ENCODE measurements at places on chromosomes 7 and 10.

DNA sequence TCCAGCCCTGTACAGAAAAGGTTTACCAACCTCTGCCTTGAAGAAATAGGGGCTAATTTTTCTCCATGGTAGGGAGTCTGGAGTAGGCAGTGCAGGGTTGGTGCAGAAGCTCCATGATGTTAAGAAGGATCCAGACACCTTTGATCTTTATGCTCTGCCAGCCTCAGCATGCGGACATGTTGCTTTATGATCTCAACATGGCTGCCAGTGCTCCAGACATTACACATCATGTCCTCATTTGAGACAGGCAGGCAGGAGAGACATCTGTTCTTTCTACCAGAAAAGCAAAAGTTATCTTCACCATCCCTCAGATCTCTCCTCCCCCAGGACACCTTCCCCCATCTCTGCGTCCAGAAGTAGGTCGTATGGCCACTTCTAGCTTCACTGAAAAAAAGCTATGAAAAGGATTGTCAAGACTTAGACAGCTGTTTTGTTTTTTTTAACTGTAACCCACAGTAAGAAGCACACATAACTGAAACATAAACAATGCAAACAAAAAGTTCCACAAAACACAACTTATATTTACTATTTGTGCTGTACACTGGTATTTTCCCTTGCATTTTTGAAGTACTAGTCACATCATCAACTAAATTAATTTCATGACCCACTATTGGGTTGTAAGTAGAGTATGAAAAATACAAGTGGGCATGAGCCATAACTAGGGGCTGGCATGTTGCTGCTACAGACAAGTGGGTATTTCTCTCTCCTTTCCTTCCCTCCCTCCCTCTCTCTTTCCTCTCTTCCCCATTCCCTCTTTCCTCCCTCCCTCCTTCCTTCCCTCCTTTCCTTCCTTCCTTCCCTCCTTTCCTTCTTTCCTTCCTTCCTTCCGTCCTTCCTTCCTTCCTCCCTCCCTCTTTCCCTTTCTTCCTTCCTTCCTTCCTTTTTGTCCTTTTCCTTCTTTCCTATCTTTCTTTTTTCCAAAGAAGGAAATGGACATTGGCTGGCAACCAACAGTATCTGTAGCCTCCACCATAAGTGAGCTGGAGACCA lies 2.6 kb upstream of the RASSF4 start:
- DNase-seq: no peak

DNA sequence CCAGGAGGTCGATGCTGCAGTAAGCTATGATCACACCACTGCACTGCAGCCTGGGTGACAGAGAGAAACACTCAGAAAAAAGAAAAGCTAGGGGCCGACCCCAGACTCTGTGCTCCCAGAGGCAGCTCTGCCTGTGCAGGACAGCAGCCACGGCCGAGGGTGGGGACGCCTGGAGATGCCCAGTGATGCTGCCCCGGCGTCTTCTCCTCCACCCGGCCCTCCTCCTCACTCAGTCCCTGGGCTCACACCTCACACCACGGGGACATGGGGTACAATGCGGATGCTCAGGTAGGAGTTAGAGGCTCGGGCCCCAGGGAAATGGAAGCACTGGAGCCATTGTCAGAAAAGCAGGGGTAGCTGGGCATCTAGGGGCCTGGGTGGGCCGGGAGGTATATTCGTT lies 46.3 kb upstream of the ELFN1 start:
- DNase-seq: no peak

GRCh38 chr7:139733751-139734150 lies 44.0 kb downstream of the HIPK2 start:
- no peak for DNase-seq

DNA sequence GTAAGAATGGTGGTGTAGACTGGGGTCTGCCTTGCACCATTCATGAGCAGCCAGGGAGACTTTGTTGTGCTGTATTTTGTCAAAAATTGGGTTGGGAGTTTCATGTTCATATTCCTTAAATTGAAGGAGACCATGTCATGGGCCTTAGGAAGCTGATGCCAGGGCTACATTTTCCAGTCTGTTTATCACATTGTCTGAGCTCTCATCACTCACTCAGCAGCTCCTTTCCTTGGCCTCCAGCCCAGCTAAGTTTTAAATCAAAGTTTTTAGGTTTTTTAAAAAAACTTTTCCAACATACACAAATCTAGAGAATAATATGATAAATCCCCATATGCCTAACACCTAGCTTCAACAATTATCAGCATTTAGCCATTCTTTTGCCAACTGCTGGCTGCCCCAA lies 12.6 kb upstream of the FAM13C start:
- DNase-seq: no peak

DNA sequence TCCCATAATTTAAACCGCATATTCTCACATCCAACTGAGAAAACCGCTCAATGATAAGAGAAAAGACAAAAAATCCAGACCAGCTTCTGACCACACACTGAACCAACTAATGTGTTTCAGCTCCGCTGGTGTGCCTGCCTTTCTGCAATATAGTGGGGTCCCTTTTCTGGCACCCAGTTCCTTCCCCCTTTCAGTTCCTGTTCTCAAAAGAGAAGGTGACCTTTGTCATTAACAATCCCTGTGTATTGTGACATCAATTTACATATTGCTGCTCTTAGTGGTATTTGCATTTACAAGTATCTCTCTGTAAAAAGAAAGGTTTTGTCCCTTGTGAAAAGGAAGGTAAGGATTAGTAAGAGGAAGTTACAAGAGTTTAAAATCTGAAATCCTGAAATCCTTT lies 1.4 kb downstream of the PPP1R17 start:
- DNase-seq: no peak

- no peak for DNase-seq
Observed at GRCh38 chr10:306007-306674, 170.9 kb downstream of the ZMYND11 start.

DNA sequence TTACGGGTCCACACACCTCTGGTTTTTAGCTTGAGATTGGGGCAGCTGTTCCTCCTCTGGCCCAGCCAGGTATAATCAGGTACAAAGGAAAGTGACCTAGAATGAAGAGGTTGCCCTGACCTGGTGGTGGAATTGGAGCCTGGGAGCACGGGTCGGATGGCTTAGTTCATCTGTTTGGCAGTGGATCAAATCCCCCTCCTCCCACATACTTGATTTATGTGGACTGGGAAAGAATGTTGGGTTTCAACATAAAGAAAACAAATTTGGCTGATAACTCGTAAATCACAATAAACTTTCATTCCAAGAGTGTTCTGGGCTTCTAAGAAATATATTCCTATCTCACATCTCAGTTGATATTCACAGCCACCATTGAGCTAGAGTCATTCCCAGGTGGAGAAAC lies 186.8 kb downstream of the CUX1 start:
- no peak for DNase-seq

- no peak for DNase-seq
Observed at GRCh38 chr10:44249490-44249889, 135.4 kb downstream of the CXCL12 start.

- DNase-seq: no peak
Observed at GRCh38 chr10:111072232-111072631, 4.6 kb upstream of the ADRA2A start.

- DNase-seq: no peak
Observed at GRCh38 chr7:25716421-25716820, 435.6 kb upstream of the NFE2L3 start.

DNA sequence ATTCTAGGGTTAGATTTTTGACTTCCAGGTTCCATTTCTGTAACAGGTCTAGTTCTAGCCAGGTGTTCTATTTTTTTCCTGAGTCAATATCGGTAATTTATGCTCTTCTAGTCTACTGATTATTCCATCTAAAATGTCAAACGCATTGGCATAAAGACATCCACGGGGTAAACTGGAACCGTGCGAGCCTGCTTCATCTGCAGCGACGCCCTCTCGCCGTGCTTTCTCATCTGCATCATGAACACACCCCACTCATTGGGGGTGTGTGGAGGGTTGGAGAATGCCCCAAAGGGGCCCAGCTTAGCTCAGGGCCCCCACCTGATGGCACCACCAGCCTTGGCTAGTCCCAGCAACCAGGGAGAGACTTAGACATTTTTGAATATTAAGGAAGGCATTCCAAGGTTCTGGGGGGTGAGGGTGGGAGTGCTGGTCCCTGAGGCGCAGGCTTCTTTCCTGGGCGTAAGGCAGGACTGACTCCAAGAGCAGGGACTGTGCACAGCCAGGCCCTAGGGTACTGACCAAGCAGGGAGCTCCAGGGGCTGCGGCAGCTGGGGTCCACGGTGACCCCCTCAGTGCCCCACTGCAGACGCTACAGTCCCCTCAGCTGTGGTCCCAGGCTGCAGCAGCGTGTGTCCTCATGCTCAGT lies 12.9 kb upstream of the CRYGN start:
- DNase-seq: no peak

DNA sequence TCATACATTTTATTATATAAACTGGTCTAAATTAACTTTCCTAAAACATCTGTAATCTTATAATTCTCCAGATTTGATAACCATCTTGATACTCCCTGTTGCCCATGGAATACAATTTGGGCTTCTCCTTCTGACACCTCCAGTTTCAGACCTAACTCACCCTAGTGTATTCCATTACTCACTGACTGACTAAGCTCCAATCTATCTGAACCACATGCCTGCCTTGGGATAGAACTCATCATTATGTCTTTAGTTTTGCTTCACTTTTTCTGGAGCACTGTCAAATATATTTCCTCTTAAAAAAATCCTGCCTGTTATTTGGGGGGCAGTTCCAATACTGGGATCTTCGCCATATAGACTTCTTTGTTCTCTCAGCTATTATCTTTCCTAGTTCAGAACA lies 4.9 kb upstream of the FOXP2 start:
- DNase-seq: no peak

DNA sequence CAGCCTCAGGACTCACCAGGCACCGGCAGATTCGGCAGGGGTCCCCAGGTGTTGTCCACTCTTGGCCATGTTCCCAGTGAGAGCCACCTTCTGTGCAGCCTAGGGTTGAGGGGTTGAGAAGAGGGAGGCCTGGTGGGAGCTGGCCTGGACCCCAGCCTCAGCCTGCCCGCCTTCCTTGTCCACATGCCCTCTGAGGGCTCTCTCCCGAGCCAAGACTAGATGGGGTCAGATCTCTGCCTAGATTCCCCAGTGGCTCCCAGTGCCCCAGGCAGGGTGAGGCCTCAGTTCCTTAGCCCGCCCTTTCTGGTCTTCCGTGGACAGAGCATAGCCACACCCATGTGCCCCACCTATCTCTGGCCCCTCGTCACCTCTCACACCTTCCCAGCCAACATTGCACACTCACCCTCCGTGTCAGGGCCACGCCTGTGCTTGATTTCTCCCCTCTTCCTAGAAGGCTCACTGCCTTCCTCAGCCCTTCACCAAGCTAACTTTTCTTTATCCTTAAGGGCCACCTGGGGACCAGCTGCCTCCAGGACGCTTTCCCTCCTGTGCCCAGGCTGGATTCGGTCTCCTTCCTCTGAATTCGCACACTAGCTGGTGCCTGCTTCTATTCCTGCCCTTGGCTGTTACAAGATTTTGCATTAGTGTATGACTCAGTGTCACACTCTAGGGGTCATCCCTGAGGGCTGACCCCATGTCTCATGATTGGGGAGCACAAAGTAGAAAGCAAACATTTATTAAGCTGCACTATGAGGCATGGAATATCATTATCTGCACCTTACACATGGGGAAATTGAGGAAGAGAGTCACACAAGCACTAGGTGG lies 7.5 kb downstream of the KCP start:
- no peak for DNase-seq

DNA sequence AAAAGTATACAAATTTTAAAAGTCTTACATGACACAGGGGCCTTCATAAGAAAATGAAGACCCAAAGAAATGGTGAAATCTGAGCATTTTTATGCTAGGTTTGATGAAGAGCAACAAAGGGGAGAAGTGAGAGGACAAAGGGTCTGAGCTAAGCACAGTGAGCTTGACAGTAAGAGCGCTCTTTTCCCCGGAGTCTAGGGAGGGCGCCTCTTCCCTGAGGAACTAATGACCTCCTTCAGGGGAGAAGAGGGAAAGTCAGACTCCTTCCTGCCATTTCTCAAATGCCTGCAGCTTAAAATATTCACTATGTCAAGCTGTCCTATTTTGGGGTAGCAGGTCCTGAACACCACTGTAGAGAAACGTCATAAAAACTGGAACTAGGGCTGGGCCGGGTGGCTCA lies 18.1 kb upstream of the PAXIP1 start:
- DNase-seq: no peak

DNA sequence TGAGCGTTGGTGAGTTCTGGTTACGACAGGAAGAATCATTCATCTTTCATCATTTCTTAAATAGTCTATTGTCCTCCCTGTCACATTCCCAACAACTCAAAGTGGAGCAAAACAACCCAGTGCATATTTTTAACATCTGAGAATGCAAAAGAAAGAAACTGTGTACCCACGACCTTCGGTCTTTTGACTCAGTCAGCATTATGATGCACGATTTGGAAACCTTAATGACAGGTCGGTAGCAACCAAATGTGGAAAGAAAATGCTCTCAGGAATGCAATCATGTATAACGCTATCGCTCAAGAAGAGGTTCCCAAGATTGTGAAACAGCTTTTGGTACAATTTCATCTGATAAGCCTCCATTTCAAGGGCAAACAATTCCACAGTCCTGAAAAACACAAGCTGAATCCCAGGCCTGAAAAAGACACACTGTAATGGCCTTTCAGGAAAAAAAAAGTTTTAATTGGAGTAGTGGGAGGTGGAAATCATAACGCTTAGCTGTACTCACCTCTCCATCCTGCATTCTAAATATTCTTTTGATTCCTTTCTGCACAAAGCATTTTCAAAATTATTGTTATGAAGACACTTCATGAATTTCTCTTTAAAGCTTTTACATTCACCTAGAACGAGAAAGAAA lies 2.6 kb downstream of the COX19 start:
- DNase-seq: no peak

- no peak for DNase-seq
Observed at GRCh38 chr10:129165770-129166169, 301.3 kb upstream of the MGMT start.

DNA sequence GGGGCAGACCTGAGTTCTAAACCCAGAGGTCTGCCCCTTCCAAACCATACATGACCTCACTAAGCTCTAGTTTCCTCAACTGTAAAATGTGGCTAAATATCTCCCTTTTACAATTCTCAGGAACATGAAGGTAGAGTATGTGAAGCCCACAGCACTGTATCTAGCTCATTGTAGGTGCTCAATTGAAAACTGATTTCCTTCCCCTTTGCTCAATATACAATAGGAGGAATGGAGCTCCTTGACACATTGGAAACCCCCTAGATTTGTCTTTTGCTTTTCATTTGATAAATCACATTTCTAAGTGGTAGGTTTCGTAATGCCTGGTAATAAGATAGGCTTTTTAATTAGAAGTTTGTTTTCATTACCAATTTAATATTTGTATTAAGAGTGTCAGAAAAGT lies 153.3 kb downstream of the ARID5B start:
- DNase-seq: no peak

- no peak for DNase-seq
Observed at GRCh38 chr10:131816941-131817700, 83.7 kb upstream of the PPP2R2D start.

- no peak for DNase-seq
Observed at GRCh38 chr7:40546616-40547501, 412.1 kb downstream of the SUGCT start.
